ENCODE measurements at places on chromosomes 3 and 15. TPM values are rescaled to one million over a fixed set of nuclear protein-coding genes. Genes with fewer than 3 reads are reported as not detected.

GRCh38 chr3:155972885-155973584, 102.6 kb downstream of the GMPS start:
- no peak overlapping the region for H3K4me3 ChIP-seq
- DNase-seq = no peak
- H3K27me3 ChIP-seq = no peaks in the 10 kb centered on the region
- H3K4me1 ChIP-seq = no peaks in the 10 kb centered on the region
- H3K36me3 ChIP-seq = no peaks in the 10 kb centered on the region
- no peak overlapping the region for H3K27ac ChIP-seq

The ZDHHC23 gene
- 3.2 TPM for polyA plus RNA-seq

The LRRC58 gene
- polyA plus RNA-seq = 5.0 TPM

- no peaks in the 10 kb centered on the region for H3K36me3 ChIP-seq
- H3K4me3 ChIP-seq = no peak overlapping the region
- no peak overlapping the region for H3K27ac ChIP-seq
- no peaks in the 10 kb centered on the region for H3K27me3 ChIP-seq
- no peak for DNase-seq
- no peaks in the 10 kb centered on the region for H3K4me1 ChIP-seq
These were observed 209.6 kb downstream of the TJP1 start for GRCh38 chr15:29612701-29613100.

- no peaks in the 10 kb centered on the region for H3K27me3 ChIP-seq
- no peak overlapping the region for H3K27ac ChIP-seq
- DNase-seq = no peak
- H3K4me1 ChIP-seq = peaks cover 20% of the 10 kb centered on the region
- H3K4me3 ChIP-seq = no peak overlapping the region
These were observed 3.7 kb downstream of the PDIA5 start for GRCh38 chr3:123070510-123070909.

- no peak overlapping the region for H3K4me3 ChIP-seq
- no peak overlapping the region for H3K27ac ChIP-seq
- no peak for DNase-seq
These were observed 112.5 kb upstream of the BNIP2 start for GRCh38 chr15:59801649-59802048.

The DNASE1L3 gene
- polyA plus RNA-seq = 10.7 TPM

GRCh38 chr3:41125258-41125657, 74.0 kb upstream of the CTNNB1 start:
- no peaks in the 10 kb centered on the region for H3K36me3 ChIP-seq
- H3K27me3 ChIP-seq = no peaks in the 10 kb centered on the region
- H3K27ac ChIP-seq = no peak overlapping the region
- DNase-seq = no peak

The GOLGA6L10 gene
- polyA plus RNA-seq = 2.8 TPM

The SEMA7A gene
- polyA plus RNA-seq = 4.2 TPM

- H3K4me1 ChIP-seq = peaks cover 18% of the 10 kb centered on the region
- DNase-seq = no peak
- no peaks in the 10 kb centered on the region for H3K27me3 ChIP-seq
- H3K36me3 ChIP-seq = no peaks in the 10 kb centered on the region
- no peak overlapping the region for H3K4me3 ChIP-seq
- no peak overlapping the region for H3K27ac ChIP-seq
These were observed 612.2 kb downstream of the RBMS3 start for GRCh38 chr3:29892976-29893554.

The CRTAP gene
- polyA plus RNA-seq = 78.4 TPM

The PLSCR4 gene
- 18.3 TPM for polyA plus RNA-seq

DNA sequence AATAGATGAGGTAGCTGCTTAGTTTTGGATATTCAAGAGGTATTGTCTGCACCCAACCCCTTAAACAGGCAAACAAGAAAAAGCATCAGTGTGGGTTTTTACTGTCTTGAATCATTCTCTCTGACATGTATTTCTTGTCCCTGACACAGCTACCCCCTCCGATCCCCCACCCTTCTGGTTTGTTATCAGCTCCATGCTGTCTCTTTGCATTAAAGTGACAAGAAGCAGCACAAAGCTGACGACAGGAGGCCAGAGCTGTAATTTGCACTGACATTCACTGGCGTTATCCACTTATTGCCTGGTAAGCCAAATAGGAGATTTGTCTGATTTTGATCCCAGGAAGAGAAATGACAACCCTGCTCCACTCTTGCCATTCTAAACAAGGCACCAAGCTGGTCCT, 83.3 kb upstream of the SNRK start:
- no peak overlapping the region for H3K27ac ChIP-seq
- H3K36me3 ChIP-seq = no peaks in the 10 kb centered on the region
- H3K4me3 ChIP-seq = no peak overlapping the region
- no peak for DNase-seq
- H3K4me1 ChIP-seq = no peaks in the 10 kb centered on the region

DNA sequence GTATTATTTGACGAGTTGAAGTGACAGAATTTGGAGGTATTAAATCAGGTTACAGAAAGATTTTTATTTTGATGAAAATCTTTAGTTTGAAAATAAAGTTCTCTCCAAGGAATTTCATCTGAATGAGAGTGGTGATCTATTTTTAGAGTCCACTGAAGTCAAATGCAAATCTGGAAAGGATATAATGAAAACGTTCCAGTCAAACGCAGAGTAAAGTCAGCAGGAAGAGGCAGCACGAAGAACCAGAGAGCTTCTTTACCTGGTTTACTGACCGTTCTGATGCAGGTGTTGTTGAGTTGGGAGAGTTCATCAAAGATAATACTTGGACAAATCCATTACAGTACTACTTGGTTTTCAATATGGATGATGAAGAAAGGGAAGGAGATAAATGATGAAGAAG, 8.7 kb downstream of the P2RY14 start:
- H3K4me3 ChIP-seq = no peak overlapping the region
- no peak for DNase-seq
- no peak overlapping the region for H3K27ac ChIP-seq
- no peaks in the 10 kb centered on the region for H3K27me3 ChIP-seq
- H3K4me1 ChIP-seq = peaks cover 19% of the 10 kb centered on the region
- no peaks in the 10 kb centered on the region for H3K36me3 ChIP-seq

The SYNPR gene
- not detected for polyA plus RNA-seq

- peaks cover 28% of the 10 kb centered on the region for H3K4me1 ChIP-seq
- H3K36me3 ChIP-seq = no peaks in the 10 kb centered on the region
- DNase-seq = no peak
- H3K27ac ChIP-seq = peak overlapping the region; percentile 82
These were observed 2.9 kb downstream of the PLXND1 start for GRCh38 chr3:129603561-129603942.

DNA sequence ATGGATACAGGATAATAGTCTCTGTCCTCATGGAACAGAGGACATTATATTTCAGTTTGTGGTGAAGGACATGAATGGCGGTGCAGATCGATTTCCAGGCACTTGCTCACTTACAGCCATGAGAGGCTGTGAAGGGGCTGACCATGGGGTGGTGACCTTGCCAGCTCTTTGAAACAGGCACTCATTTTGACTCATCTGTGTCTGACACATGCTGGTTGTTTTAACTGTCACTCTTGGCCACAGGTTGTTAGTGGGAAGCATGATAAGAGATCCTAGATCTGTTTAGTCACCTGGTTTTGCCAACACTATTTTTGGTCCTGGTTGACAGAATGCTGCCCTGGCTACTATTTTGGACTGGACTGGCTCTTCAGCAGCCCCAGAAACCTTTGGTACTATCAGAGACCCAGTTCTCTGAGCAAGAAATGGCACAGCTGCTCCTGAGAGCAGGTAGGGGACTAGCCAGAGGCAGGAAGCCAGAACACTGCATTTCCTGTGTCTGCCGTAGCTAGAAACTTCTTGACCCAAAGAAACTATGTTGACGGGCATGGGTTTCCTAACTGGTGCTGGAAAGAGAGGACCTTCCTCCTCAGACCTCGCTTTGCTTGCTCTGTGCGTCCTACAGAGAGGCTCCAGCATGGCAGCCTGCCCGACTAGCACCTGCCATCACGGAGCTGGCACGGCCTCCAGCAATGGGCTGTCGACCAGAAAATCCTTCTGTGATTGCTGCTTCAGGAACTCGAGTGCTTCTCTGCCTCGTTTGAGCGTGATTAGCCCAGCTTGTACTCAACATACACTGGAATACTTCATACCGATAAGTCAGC, 6.3 kb downstream of the PXYLP1 start:
- peak overlapping the region; percentile 95 for H3K27ac ChIP-seq
- peak; percentile 64 for DNase-seq
- H3K27me3 ChIP-seq = no peaks in the 10 kb centered on the region
- no peak overlapping the region for H3K4me3 ChIP-seq

The MIX23 gene
- 40.4 TPM for polyA plus RNA-seq

The INSYN1 gene
- 4.9 TPM for polyA plus RNA-seq

GRCh38 chr3:101671014-101671413, 5.9 kb downstream of the ZBTB11 start:
- no peak for DNase-seq
- peaks cover 9% of the 10 kb centered on the region for H3K4me1 ChIP-seq
- no peak overlapping the region for H3K27ac ChIP-seq
- H3K36me3 ChIP-seq = peaks cover 25% of the 10 kb centered on the region
- no peaks in the 10 kb centered on the region for H3K27me3 ChIP-seq
- H3K4me3 ChIP-seq = no peak overlapping the region

GRCh38 chr3:52537165-52537620, 788 bp downstream of the UQCC5 start:
- DNase-seq = no peak
- H3K36me3 ChIP-seq = peaks cover 6% of the 10 kb centered on the region
- peak overlapping the region; percentile 89 for H3K27ac ChIP-seq
- no peaks in the 10 kb centered on the region for H3K27me3 ChIP-seq
- H3K4me1 ChIP-seq = peaks cover 44% of the 10 kb centered on the region

GRCh38 chr3:48832684-48833083, 15.0 kb downstream of the PRKAR2A start:
- DNase-seq = no peak

DNA sequence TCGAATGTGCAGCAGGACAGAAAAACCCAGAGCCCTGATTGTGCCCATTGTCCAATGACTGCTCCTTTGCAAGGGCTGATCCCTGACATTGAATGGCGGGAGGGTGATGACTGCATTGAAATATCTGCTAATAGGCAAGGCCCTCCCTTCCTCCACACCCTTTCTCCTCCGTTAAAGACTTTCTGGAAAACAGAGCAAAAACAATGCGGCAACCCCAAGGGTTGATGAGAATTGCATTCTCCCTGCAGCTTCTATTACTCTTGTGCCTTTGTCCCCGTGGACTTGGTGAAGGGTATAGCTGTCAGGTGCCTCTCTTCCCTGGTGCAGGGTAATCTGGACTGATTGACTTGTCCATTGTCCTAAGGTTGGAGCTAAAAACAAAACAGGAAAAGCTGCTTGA, 71.8 kb downstream of the THSD4 start:
- H3K27ac ChIP-seq = no peak overlapping the region
- H3K36me3 ChIP-seq = no peaks in the 10 kb centered on the region
- H3K27me3 ChIP-seq = no peaks in the 10 kb centered on the region
- no peak overlapping the region for H3K4me3 ChIP-seq

DNA sequence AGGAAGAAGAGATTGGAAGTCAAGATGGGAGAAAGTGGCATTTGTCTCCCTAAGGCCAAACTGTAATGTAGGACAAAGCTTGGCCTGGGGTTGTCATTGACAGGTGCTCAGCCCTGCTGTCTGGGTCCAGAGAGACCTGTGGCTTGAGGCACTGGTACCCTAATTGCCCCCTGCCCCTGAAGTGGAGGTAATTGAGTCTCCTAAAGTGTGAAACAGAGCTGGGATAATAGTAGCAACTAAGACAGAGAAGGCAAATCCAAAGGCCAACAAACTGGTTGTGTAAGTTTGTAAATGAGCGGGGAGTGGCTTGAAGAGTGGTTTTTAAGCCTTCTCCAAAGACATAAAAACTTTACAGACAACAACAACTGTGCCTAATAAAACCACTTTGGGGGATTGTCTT, 264.2 kb upstream of the ROPN1 start:
- H3K27me3 ChIP-seq = no peaks in the 10 kb centered on the region
- no peak for DNase-seq
- H3K4me1 ChIP-seq = peaks cover 9% of the 10 kb centered on the region
- no peak overlapping the region for H3K27ac ChIP-seq
- no peak overlapping the region for H3K4me3 ChIP-seq

DNA sequence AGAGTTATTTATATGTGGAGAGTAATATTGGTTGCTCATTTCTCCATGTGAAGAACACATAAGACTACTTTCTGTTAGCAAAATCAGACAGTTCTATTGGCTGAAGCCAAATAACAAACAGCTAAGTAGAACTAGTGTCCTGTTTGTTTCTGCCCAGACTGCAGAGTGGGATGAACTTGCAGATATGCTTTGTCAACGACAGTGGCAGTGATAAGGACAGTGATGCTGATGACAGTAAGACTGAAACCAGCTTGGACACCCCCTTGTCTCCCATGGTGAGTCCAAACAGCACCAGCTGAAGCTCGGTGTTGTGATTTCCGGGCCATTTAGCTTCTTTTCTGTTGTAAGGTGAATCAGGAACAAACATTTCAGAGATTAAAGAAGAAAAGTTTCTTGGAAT, 102.6 kb upstream of the IL12A start:
- H3K36me3 ChIP-seq = no peaks in the 10 kb centered on the region
- H3K4me3 ChIP-seq = no peak overlapping the region
- H3K27ac ChIP-seq = peak overlapping the region; percentile 1
- no peak for DNase-seq

The GXYLT2 gene
- 1.5 TPM for polyA plus RNA-seq

DNA sequence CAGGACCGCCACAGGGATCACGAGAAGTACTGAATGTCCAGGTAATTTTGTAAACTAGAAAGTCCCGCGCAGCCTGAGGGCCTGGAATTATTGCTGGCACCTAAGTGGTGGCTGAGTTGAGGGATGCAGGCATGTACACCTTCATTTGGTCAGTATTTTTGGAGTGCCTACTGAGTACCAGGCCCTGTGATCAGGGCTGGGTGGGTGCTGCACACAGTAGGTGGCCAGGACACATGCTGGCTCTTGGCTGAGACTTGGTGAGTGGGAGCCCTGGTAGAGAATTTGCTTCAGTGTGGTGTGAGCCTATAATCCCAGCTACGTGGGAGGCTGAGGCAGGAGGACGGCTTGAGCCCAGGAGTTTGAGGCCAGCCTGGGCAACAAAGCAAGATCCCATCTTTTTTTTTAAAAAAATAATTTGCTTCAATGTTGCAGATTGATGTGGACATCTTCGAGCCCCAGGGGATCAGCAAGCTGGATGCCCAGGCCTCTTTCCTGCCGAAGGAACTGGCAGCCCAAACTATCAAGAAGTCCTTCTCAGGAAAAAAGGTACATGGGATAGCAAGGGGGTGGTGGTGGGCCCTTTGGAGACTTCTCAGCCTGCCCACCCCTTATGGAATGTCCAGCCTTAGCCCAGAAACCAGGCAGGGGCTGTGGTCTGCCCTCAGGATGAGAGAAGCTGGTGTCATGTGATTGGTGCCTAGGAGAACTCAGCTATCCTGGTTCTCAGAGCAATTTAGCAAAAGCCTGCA, 2.6 kb downstream of the ITIH1 start:
- DNase-seq = no peak
- no peaks in the 10 kb centered on the region for H3K27me3 ChIP-seq
- no peaks in the 10 kb centered on the region for H3K4me1 ChIP-seq

GRCh38 chr15:84797212-84797611, 19.9 kb upstream of the ALPK3 start:
- no peaks in the 10 kb centered on the region for H3K27me3 ChIP-seq
- DNase-seq = no peak
- no peaks in the 10 kb centered on the region for H3K4me1 ChIP-seq
- no peak overlapping the region for H3K27ac ChIP-seq

- H3K27ac ChIP-seq = no peak overlapping the region
- no peak for DNase-seq
- no peaks in the 10 kb centered on the region for H3K27me3 ChIP-seq
- H3K36me3 ChIP-seq = peaks cover 16% of the 10 kb centered on the region
These were observed 59.1 kb downstream of the DNASE1L3 start for GRCh38 chr3:58151637-58152036.

The ITIH1 gene
- 0.35 TPM for polyA plus RNA-seq

All from lung (tissue), 17 donors.